ENCODE measurements at places on chromosomes 12 and 14.

DNA sequence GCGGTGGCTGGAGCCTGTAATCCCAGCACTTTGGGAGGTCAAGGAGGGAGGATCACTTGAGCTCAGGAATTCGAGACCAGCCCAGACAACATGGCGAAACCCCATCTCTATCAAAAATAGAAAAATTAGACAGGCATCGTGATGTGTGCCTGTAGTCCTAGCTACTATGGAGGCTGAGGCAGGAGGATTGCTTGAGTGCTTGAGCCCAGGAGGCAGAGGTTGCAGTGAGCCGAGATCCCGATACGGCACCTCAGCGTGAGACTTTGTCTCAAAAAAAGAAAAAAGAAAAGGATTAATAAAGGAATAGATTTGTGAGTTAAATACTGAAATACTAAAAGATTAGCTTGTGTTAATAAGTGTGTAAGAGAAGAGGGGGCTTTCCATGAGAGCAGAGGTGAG, 29.4 kb downstream of the RPGRIP1 start:
- no peak for DNase-seq

- no peak for DNase-seq
These were observed 318.1 kb upstream of the RTL1 start for GRCh38 chr14:101221549-101222160.

DNA sequence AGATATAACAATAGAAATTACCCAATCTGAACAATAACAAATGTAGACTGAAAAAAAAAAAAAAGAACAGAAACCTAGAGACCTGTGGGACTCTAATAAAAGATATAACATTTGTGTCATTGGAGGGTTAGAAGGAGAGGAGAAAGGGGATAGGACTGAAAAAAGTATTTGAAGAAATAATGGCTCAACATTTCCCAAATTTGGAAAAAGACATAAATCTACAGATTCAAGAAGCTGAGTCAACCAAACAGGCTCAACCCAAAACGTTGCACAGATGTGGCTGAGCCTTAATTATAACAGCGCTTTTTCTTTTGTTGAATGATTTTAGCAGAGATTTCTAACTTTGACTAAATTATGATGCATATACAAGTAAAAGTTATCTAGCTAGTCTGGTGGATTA, 131.3 kb downstream of the TMTC3 start:
- no peak for DNase-seq

DNA sequence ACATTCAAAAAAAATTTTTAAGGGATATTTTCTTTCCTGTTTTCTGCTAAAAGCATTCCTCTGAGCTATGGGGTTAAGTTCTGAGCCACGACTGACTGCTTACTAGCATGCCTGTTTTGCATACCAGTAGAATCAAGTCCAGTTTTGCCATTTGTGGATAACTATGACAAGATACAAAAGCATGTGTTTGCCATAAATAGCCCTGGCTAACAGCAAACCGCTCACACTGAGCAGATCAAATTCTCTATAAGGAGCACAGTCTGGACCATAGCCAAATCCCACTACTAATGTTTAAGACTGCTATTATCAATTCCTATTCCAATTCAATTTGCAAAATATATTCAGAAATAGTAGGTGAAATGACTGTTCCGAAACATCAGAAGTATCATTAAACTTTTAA, 3.2 kb downstream of the CFL2 start:
- DNase-seq: peak; percentile 18

GRCh38 chr12:112714166-112714710, 77.3 kb upstream of the RPH3A start:
- DNase-seq: no peak

- DNase-seq: no peak
These were observed 129.7 kb upstream of the GRIP1 start for GRCh38 chr12:66808606-66809005.

GRCh38 chr14:95515080-95515489, 1.4 kb downstream of the SYNE3 start:
- peak; percentile 74 for DNase-seq

DNA sequence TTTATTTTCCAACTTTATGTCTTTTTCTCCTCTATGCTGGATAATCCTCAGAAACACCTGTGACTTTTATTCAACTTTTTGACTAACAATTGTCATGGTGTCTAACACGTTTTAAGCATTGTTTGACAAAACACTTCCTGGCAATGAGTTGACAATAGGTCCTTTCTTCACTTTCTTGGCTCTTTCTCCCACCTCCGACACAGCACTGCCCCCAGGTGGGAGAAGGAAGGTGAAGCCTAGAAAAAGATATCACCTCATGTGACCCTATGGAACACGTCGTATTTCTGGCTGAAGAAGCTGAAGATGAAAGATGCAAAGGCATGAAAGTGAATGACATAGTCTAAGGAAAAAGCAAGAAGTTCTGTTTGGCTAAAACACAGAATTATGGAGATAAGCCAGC, 430.0 kb downstream of the ETNK1 start:
- peak; percentile 7 for DNase-seq

DNA sequence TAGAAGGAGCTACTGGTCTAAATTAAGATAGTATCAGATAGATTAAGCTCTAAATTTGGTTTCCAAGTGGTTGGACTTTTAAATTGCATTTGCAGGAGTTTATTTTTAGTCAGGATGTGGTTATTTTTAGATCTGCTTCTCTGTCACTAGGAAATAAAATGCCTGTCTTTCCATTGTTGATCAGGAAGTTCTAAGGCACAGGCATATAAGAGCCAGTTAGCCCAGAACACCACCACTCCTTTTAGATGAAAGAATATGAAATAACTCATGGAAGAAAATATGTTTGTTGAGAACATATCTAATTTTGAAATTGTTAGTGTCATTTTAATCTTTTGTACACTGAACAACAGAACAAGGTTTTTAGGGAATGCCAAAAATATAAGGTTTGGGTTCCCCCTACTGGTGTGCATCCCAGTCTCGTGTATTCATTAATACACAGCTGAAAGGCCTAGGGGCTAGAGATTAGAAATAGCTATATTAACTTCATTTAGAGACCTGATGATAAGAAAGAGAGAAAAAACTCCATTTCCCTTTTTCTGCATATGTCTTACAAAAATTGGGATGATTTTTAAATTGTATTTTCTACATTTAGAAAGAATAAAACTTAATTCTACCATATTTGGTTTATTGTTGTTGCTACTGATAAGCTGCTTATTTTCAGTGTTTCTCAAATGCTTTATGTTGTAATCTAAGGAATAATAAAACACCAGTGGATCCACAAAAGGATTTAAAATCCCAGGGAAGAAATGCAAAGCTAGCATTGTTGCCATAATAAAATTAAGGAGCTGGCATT, 67.2 kb downstream of the RIC8B start:
- peak; percentile 4 for DNase-seq

- DNase-seq: no peak
These were observed 115.6 kb downstream of the NEDD1 start for GRCh38 chr12:97022536-97023230.

DNA sequence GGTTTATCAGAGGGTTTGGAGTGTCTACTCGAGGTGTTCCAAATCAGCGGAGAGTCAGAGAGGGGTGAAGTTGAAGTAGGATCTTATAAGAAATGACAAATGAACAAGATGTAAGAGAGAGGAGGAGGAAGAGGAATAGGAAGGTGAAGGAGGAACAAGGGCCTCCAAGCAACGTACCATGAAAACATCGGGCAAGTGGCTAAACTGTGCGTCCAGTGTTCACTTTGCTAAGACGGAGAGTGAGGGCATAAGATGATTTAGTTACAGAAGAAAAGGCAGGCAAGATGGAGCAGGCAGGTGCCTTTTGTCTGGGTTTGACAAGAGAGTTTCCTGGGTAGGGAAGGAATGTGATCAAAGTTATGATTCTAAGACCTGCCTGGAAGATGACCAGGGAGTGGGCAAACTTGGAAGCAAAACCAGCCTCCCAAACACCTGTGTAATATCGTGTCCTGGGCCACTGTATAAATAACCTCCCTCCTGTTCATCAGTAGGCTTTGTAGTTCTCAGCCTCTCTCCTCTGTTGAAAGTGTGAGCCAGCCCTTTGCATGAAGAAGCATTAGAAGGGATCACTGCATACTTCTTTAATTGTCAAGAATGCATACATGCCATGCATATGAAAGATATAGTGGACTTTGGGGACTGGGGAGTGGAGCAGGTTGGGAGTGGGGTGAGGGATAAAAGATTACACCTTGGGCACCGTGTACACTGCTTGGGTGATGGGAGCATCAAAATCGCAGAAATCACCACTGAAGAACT, 111.4 kb downstream of the ZFP36L1 start:
- DNase-seq: no peak

DNA sequence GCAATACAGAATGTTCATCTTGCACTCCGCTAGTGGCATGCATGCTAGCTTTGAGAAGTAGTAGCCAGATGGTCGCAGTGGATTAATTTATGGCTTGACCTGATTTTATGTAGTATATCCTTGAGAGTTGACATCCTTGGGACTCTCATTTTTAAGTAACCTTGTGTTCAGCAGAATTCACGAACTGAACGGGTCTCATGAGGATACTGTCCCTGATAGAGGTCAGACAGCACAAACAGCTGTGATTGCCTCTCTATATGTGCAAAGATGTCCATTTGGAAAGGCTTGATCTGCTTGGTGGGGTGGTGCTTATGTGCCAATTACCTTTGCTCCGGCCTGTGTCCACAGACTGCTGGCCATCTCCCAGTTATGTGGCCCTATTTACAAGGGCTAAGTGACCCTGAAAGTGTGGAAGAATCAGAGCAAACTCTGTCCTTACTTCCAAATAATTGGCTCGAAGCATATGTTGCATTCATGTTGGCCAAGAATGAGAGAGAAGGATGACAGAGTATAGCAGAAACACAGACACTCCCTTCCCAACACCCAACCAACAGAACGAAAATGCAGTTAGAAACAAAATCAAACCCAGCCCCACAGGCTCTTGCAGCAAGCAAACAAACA, 167.1 kb downstream of the CRADD start:
- no peak for DNase-seq

DNA sequence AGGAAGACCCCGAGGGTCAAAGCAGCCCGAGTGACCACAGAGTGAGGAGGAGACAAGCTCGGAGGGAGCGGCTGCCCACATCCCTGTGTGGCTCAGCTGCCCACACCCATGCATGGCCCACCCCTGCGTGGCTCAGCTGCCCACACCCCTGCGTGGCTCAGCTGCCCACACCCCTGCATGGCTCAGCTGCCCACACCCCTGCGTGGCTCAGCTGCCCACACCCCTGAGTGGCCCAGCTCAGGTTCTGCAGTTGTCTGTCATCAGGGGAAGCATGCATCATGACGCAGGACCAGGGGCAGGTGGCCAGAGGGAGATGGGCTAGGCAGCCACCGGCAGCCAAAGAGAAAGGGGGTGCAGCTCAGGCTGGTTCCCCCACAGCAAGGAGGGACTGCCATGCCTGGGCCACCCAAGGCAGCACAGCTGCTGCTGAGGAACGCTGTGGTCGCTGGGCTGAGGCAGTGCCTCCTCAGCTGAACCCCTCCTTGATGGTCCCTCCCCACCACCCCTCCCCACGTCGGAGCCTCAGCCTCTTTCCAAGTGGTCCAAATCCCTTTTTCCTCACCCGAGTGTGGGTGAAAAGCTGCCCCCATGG, 33.3 kb upstream of the NUDT14 start:
- DNase-seq: no peak

- DNase-seq: no peak
These were observed 888.6 kb upstream of the SEL1L start for GRCh38 chr14:82422230-82422629.

DNA sequence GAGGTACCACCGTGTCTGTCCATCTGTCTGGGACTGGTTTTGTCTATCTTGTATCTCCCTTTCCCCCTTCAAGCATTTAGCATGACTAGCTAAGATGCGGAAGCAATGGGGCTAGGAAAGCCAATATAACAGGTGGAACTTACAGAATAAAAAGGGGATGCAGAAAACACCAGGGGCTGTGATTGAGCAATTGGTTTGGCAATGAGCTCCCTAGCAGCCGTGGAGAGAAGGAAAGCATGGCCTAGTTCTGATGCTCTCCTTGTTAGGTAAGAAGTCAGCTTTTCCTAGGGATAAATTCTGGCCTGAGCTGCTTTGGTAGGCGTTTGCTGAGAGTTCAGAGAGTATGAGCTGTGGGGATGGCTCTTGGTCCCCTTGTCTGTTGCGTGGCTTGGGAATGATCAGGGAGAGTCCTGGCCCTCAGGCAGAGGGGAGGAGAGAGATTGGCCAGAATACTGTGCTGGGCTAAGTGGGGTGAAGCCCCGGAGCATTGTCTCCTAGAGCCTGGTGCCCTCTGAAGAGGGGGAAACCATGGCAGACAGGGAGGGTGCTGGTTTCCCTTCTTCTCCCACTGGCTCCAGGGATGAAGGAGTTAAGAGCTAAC, 7.1 kb downstream of the SETD1B start:
- DNase-seq: no peak

DNA sequence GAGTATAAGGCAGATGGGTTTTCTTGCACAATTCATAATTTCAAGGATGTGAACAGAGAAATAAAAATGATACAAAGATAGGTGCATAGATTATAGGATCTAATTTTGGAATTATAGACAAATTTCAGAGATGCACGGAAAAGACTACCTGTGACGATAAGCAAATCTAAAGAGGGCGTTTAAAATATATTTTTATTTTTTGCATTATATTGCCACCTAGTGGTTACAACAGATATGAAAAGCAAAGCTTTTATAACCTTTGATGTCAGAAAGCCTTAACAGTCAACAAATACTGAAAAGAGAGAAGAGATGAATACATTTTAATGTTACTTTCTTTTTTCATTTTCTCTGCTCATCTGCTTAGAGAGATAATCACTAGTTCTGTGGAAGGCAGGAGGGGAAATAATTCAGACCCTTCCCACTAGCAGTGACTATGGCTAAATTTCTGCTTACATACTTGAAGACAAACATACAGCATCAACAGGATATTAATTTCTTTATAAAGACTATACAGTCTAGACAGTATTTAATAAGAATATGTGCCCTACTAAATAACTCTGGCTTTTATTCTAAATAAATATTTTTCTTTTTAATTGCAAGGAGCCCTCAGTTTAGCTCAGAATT, 46.3 kb downstream of the NTS start:
- DNase-seq: no peak

DNA sequence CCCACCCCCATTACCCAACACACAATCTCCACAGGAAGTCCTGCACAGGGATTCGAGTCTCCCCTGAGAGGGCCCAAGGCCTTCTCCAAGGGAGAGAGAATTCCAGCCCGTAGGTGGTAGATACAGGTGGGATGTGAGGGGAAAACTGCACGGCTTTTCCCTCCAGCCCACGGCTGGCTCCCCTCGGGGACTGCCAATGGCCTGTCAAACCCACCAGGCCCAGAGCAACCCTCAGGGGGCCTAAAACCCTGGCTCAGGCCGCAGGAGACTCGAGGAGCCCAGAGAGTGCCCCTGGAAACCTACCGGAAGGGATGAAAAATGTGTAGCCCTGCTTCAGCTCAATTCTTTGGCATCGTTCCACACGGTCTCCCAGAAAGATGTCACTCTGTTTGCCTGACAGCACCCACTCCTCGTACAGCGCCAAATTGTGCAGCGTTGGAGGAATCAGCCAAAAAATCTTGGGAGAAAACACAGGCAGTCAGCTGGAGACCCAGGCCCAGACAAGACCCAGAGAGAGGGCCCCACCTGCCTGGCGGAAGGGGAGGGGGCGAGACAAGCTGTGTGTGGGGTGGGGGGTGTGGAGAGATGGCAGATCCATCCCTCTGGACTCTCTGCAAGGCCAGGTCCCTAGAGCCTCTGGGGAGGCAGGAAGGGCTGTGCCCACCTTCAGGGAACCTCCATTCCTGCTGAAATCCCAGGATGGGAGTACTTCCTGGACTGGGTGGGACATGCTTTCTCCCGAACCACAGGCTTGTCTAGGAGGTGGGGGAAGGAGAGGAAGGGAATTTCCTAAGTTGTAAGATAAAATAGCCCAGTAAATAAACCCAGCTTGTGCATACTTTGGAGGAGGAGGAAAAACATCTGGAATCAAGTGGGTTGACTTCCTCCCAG, 48.1 kb downstream of the KDM2B start:
- DNase-seq: no peak
